ENCODE measurements at places on chromosomes 4 and X.

DNA sequence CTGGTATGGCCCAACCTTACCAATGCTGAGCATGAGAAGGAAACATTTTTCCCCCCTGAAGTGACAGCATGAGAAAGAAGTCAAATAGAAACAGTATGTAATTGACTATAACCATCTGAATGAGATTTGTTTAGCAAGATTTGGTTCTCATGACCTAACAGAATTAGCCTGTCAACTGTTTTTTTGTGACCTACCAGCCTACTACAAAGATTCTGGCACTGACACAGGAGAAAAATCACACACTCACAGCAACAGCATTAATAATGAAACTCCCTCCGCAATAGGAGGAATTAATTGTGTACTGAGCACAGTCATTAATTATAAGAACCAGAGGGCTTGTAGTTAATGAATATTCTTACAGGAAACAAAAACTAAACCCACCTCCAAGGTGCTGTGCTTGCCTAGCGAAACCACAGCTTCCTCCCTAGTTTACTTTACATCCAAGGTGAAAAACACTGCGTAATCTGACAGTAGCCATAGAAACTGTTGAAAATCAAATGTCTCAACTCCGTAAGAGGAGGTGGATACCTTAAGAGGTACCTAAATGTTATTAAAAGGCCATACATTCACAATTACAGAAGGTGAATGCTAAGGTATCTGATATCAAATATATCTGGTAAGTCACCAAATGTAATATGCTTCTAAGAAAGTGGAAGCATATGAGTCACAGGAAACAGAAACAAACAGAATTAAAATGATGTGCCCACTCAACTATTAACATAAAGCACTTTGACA lies 34.9 kb downstream of the MMRN1 start:
- peak; percentile 5 for DNase-seq

GRCh38 chr4:114021451-114021850 lies 42.0 kb upstream of the ARSJ start:
- no peak for DNase-seq

DNA sequence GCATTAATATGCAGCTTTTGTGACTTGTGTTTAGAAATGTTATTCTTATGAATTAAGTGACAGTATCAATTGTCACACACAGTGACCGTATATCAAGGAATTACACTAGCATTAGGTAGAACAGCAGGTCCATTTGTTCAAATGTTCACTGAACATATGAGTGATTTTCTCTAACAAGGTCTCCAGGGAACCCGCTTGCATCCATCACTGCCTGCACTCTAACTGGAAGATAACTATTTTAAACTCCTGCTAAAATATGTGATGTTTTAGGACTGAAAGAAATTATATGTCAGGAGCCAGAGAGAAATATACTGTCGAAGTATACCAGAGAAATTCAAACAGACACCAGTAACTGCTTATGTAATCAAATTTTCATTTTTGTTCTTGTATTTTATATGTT lies 1395.7 kb downstream of the PCDH18 start:
- no peak for DNase-seq

DNA sequence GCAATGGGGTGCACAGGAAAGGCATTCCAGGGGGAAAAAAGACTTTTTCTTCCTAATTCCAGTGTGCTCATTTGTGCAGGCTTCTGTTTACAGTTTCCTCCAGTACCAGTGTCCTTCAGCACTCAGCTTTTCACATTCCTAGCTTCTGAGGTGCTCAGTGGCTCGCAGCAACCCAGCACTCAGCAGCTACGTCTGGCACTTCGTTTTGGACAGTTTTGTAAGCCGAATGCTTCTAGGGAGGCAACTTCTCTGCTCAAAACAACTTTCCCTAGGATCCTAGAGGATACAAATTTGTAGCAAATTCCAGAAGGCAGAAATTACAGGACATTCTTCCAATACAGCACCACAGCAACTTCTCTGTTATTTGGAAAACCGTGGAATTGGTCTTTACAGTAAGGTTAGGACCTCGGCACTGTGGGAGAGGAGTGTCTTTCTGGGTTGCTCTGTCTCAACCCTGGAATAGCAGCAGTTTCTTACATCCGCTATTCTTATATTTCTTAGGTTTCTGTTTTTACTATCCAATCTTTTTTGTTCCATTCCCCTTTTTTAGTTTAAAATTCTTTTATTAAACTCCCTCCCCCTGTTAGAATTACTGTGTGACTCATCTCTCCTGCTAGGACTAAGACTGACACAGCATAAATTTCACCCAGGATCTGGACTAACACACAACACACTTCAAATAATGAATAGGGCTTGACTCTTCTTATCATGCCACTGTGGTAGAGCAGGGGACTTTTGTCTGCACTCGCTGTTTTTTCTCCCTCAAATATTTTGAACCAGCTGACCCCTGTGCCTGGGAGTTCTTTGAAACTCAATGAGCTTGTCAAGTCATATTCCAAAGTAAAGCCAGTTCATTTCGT lies 1314.7 kb downstream of the FSTL5 start:
- DNase-seq: no peak

- no peak for DNase-seq
Measured at GRCh38 chr4:121939690-121940089, 12.2 kb downstream of the TRPC3 start.

- no peak for DNase-seq
Measured at GRCh38 chrX:116667346-116668134, 204.8 kb upstream of the CT83 start.

- no peak for DNase-seq
Measured at GRCh38 chrX:1720836-1721235, 106.0 kb downstream of the ASMT start.

DNA sequence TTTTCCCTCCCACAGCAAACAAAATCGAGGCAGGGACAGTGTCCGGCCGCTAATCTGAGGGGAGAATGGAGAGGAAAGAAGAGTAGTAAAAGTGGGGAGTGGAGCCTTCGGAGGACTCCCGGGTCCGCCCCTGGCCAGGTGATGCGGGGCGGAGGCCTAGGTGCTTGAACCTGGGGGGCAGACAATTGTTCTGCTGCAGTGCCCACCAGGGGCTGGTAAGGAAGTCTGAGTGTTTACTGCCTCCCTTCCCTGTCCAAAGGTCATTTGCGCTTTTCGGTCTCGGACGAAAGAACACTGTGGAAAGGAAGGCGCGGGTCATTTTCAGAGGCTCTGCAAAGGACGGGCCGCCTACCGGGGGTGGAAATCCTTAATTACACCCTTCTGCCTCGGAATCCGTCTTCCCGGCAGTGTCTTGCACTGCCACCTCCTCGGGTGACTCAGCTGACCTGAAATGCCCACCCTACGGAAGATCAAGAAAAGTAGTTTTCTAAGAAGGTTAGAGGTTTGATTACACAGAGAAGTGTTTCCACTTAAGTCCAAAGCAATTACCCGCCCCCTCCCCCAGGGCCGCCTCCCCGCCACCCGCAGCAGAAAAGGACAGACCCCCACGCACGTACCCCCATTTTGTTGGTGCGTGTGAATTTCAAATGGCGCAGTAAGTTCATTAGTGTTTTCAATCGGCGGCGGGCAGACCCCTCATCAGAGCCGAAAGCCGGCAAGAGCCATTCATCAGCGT lies 99.9 kb upstream of the TENM3 start:
- DNase-seq: no peak

- DNase-seq: no peak
Measured at GRCh38 chr4:118865091-118865708, 23.5 kb upstream of the SYNPO2 start.

GRCh38 chrX:72430405-72430968 lies 124.8 kb upstream of the CITED1 start:
- no peak for DNase-seq

- DNase-seq: peak; percentile 6
Measured at GRCh38 chr4:164012396-164013027, 518.0 kb downstream of the TMA16 start.

GRCh38 chrX:100819534-100819836 lies 706 bp upstream of the CSTF2 start:
- DNase-seq: peak; percentile 44

- DNase-seq: no peak
Measured at GRCh38 chrX:109350551-109350950, 131.3 kb downstream of the GUCY2F start.

GRCh38 chr4:124409044-124409443 lies 303.5 kb downstream of the ANKRD50 start:
- DNase-seq: no peak

GRCh38 chr4:61864286-61864685 lies 664.2 kb downstream of the ADGRL3 start:
- no peak for DNase-seq

DNA sequence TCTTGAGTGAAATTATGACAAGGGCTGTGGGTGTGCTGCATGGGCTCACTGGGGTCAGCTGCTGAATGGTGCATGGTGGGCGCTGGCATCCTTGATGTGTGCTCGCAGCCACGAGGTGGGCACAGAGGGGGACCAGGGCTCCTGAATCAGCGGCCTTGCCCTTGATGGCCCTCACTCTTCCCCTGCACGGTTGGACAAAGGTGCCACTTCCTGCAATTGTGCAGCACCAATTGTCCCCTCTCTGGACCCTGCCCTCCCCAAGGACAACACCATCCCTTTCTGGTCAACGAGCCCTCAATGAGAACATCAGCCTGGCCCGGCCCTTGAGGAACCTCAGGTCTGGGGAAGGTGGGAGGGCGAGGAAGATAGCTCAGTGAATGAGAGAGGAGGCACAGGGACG lies 16.1 kb downstream of the ABLIM2 start:
- DNase-seq: no peak

DNA sequence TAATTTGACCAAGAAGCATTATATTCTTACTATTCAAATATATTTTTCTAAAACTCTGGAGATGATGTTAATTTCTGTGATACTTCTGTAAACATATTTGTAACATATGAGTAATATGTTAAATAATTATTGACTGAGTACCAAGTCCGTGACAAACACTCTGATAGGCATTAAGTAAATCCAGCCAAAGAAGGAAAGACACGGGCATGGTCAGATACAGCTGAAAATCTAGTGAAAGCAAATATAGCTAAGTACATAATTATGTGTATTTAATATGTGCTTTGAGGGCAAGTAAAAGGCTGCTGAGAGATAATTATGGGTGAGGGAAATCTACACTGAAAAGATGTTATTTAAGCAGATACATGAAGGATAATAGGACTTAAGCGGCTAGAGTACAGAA lies 1263.6 kb upstream of the ADGRL3 start:
- DNase-seq: no peak

DNA sequence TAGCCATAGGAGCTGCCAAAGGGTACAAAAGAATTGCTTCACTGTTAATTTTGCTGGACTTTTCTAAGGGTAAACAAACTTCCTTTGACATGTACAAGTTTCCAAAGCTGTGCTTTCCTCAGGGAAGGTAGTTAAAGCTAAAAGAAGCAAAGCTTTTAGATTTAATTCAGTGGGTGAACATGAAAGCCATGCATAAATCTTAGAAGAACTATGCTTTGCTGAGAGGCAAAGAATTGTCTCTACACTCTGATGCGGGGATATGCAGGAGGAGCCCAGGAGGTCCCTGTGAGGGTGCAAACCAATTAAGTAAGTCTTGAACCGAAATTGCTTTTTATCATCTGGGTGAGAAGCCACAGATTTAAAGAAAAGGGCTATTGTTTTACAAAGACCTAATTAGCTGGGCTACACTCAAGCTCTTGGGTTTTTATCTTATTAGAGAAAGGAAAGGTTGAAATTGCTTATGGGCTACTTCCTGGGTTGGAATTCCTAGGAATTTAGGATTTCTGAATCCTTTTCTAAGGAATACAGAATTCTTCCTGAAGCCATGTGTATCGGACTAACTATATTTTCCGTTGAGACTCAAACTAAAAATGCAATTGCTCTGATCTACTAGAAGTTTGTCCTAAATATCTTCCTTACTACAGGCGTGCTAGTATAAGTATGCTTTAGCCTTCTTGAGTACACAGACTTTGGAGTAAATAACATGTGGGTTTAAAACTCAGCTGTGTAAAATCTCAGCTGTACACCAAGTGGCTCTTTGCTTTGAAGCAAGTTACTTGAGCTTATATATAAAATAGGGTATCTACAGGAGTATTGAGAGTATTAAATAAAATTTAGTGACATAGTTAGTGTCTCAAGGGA lies 188.4 kb upstream of the ANK2 start:
- DNase-seq: no peak

GRCh38 chrX:103092942-103093341 lies at the start of gene NXF3:
NXF3 (minus strand) TSS chrX:103093143; CDS start chrX:103093023, 120 bp downstream.
- no peak for DNase-seq

GRCh38 chr4:41142376-41143310 lies 71.7 kb downstream of the APBB2 start:
- DNase-seq: no peak

DNA sequence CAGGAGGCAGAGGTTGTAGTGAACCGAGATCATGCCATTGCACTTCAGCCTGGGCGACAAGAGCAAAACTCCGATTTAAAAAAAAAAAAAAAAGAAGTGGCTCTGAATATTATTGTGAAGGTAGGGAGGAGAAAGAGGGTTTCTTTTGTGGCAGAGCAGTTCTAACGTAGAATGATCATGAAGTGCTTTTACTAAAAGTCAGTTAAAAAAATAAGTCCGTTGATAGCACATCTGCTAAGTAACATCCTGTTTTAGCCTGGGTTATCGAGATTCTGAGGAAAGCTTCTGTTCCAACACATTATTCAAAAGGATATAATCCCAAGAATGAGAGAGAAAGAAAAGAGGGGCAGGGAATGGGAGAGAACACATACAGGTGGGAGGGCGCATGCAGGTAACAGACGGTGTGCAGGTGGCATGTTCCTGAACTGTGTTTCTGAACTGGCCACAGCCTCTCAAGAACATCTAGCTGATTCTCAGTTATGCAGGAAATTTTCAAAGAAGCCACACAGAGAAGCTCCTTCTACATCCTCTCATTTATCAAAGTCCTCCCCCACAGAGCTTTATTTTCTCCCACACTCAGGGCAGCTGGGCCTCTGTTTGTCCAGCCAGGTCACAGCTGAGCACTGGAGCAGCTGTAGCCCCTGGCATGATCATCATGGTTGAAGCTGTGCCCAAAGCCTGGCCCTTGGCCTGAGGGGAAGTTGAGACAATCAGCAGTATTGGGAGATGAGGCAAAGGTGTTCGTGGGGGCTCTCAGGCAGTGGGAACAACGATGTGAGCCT lies 342.3 kb downstream of the ZNF674 start:
- no peak for DNase-seq

DNA sequence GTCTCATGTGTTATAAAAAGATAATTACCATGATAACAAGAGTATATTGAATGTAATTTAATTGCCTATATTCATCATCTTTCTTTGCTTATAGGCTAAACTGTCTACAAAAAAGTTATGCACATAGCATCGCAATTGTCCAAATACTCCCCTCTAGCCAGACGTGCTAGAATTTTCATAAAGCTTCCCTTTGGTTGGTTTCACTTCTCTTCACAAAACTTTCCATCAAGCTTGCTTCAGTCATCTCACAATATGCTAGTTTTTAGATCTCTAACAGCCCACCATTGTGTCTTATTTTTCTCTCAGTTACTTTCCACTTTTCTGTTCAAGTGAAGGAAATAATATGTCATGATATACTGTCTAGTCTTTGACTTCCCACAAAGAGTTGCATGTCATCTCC lies 448.3 kb upstream of the SPANXN1 start:
- DNase-seq: no peak

DNA sequence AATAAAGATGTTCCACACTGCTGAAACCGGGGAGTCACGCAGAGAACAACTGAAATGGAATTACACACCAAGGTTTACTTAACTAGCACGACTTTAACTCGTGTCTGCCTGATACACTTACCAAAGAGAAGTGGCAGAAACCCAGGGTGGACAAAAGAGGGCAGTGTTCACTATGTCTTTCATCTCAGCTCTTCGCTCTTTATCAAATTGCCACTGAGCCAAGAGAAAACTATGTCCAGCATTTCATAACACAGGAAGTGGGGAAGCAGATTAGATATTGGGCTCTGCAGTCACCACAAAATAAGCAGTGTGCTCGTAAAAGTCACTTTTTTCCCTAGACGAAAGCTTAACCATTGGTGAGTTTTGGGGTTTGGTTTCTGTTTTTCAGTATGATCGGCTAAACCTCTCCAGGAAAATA lies 155.7 kb downstream of the CHIC2 start:
- DNase-seq: no peak

- no peak for DNase-seq
Measured at GRCh38 chr4:124803026-124803425, 90.5 kb upstream of the ANKRD50 start.

Measured in activated CD4-positive, alpha-beta T cell treated with anti-CD3 and anti-CD28 coated beads for 4 hours (primary cell).